ENCODE measurements at places on chromosomes 6 and 20.

- no peak for DNase-seq
Measured at GRCh38 chr6:26202201-26202611, 115.0 kb downstream of the HFE start.

GRCh38 chr20:17650301-17651128, 31.5 kb downstream of the RRBP1 start:
- no peak for DNase-seq

DNA sequence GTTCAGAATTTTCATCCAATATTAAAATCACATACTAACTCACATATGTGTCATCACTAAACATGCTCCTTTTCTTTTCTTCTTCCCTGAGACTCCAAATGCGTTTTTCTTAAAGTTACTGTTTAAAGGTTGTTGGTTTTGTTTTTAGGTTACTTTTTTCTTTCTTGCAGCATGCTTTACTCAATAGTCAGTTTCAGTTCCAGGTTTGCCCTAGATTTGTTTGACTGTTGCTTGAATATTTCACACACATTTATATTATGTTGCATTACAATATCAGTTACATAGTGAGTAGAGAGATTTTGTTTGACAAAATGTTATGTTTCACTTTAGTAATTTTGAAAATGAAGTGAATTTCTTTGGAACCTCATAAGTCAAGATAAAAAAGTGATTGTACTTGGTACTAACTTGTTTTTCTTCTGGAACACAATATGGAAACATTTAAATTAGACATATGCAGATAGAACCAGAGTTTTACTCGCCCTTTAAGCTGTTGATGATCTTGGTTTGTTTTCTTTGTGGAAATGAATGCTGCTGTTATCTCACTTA, 27.3 kb downstream of the FNDC1 start:
- DNase-seq = no peak

GRCh38 chr6:125480146-125480545, 178.4 kb upstream of the HDDC2 start:
- DNase-seq = no peak

- no peak for DNase-seq
Measured at GRCh38 chr6:42197555-42198362, 3.0 kb upstream of the GUCA1B start.
